ENCODE measurements at places on chromosomes 2 and 18.

DNA sequence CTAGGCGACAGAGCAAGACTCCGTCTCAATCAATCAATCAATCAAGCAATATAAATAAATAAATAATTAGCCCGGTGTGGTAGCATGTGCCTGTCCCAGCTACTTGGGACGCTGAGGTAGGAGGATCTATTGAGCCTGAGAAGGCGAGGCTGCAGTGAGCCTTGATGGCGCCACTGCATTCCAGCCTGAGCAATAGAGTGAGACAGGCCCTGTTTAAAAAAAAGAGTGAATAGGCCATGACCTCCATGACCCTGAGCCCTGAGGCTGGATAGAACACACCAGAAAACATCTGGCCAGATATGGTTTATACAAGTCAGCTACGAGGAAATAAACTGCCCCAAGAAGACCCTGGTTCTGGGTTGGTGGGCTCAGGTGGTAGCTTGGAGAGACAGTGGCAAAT lies 20.4 kb upstream of the SEMA4C start:
- no peak for DNase-seq

DNA sequence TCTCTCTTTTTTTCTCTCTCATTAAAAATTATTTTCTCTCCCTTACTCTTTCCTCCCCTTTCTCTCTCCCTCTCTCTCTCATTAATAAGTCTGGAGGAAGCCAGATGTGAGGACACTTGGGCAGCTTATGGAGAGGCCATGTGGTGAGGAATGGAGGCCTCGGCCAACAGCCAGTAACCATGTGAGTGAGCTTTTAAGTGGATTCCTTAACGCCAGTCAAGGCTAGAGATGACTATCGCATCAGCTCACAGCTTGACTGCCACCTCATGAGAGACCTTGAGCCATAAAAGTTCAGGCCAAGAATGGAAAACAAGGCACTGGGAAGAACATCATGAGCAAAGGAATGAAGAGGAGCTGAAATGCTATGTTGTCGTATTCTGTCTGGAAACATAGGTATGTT lies 39.1 kb downstream of the ETAA1 start:
- DNase-seq: no peak

- no peak for DNase-seq
These were observed 172 bp downstream of the PRKD3 start for GRCh38 chr2:37324536-37324785.

DNA sequence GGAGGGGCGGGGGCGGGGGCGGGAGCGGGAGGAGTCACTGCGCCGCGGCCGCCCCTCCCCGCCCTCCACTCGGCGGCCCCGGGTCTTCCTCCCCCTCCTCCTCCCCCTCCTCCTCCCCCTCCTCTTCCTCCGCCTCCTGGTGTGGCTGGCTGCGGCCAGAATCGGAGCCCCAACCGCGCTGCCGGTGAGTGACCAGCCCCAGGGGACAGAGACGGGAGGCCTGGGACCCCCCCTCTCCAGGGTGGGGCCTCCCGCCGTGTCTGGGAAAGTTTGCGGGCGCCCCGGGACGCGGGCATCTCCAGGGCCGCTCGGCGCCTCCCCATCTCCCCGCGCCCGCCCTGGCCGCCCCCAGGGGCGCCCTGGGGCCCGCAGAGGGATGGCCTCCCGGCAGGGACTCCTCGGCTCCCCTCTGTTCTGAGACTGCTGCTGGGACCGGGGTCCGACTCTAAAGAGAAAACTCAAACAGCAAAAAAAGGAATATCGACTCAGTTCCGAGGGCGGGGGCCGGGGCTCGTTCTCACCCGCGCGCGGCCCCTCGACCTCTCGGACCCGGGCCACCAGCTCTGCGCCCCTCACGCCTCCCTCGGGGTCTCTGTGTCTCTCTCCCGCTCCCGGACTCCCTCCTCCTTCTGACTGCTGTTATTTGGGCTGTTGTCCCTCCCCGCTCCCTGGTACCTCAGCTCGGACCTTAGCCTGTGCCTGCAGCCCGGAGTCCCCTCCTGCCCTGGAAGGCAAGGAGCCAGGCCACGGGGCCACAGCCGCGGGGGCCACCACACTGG lies at the start of gene STON1:
TSS of gene STON1 (plus strand) at position 122 of the 779 bp plus-strand sequence. CDS start 50,480 bp downstream, outside the sequence.
- DNase-seq: no peak

DNA sequence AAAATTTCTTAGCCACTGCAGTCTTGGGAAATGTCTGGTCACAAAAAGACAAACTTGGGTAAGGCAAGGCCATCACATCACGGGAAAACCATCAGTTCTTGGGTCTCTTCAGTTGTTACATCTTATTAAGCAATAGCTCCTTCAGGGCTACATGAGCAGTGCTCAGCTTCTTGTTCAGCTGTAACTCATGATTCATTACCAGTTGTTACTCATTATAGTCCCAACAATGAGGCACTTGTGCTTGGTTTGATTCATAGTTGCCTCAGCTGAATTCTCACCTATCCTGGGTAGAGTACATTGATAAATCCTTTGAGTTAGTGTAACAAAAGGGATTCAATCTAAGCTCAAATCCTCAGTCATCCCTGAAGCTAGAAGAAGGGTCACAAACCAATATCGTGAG lies 102.4 kb upstream of the DCC start:
- DNase-seq: no peak

GRCh38 chr18:76894566-76895346 lies 72.4 kb downstream of the ZNF236 start:
- no peak for DNase-seq

DNA sequence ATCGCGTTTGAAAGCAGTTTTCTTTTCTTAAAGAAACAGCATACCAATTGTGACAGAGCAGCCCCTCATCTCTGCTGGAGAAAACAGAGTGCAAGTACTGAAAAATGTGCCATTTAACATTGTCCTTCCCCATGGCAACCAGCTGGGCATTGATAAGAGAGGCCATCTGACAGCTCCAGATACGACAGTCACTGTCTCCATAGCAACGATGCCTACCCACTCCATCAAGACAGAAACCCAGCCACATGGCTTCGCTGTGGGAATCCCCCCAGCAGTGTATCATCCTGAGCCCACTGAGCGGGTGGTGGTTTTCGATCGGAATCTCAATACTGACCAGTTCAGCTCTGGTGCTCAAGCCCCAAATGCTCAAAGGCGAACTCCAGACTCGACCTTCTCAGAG lies 9.5 kb downstream of the GRHL1 start:
- DNase-seq: no peak
